Activated CD4-positive, alpha-beta T cell treated with anti-CD3 and anti-CD28 coated beads for 36 hours (primary cell): ENCODE measurements at places on chromosomes 11 and 22. TPM values are rescaled to one million over a fixed set of nuclear protein-coding genes. Genes with fewer than 3 reads are reported as not detected.

DNA sequence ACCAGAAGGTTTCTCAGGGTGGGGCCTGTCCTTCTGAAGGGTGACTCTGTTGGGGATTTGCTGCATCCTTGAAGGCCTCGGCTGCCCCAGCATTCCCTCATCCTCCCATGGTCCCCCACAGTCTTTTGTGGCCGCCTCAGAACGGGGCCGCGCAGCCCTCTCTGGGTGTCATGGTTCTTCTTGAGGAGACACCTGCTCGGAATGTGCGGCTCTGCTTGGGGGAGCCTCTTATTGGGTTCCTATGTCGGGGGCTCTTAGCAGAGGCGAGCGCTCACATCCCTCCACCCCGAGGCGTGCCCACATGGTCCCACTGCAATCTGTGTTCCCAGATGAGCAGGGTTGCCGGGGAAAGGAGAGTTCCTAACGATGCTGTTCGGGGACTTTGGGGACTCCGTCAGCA is 1008.4 kb downstream of the BRD1 start:
- DNase-seq = no peak
- no peak overlapping the region for H3K27ac ChIP-seq
- no peak overlapping the region for H3K4me3 ChIP-seq
- H3K4me1 ChIP-seq = no peaks in the 10 kb centered on the region
- H3K36me3 ChIP-seq = no peaks in the 10 kb centered on the region

GRCh38 chr11:121790430-121790829 is 325.6 kb downstream of the BLID start:
- no peak overlapping the region for H3K27ac ChIP-seq
- peaks cover 10% of the 10 kb centered on the region for H3K27me3 ChIP-seq

DNA sequence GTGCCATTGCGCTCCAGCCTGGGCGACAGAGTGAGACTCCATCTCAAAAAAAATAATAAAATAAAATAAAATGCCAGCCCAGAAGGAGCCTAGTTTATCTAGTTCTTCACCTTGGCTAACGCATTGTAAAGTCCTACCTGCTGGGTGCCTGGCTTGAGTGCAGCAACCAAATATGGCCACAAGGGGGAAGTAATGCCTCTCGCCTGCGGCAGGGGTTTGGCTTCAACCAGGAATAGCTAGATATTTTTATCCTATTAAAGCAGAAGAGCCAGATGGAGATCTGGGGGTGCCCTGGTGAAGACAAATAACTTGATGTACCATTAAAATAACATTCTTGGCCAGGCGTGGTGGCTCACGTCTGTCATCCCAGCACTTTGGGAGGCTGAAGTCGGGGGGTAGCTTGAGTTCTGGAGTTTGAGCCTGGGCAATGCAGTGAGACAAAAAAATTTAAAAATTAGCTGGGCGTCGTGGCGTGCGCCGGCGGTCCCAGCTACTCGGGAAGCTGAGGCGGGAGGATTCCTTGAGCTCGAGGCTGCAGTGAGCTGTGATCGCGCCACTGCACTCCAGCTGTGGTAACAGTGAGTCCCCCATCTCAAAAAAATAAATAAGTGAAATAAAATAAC is 20.6 kb upstream of the PLEKHB1 start:
- no peaks in the 10 kb centered on the region for H3K36me3 ChIP-seq
- H3K4me1 ChIP-seq = no peaks in the 10 kb centered on the region
- no peak overlapping the region for H3K4me3 ChIP-seq
- H3K27ac ChIP-seq = no peak overlapping the region
- peak; percentile 81 for DNase-seq
- peaks cover 8% of the 10 kb centered on the region for H3K27me3 ChIP-seq

GRCh38 chr11:30346068-30346688 is 23.3 kb downstream of the ARL14EP start:
- no peak overlapping the region for H3K4me3 ChIP-seq
- no peaks in the 10 kb centered on the region for H3K27me3 ChIP-seq
- no peak for DNase-seq

Gene OR52J3
- total RNA-seq = not detected
